ENCODE measurements at places on chromosomes 2 and 18.

- no peak for DNase-seq
These were observed 207.5 kb downstream of the INSIG2 start for GRCh38 chr2:118295592-118296390.

DNA sequence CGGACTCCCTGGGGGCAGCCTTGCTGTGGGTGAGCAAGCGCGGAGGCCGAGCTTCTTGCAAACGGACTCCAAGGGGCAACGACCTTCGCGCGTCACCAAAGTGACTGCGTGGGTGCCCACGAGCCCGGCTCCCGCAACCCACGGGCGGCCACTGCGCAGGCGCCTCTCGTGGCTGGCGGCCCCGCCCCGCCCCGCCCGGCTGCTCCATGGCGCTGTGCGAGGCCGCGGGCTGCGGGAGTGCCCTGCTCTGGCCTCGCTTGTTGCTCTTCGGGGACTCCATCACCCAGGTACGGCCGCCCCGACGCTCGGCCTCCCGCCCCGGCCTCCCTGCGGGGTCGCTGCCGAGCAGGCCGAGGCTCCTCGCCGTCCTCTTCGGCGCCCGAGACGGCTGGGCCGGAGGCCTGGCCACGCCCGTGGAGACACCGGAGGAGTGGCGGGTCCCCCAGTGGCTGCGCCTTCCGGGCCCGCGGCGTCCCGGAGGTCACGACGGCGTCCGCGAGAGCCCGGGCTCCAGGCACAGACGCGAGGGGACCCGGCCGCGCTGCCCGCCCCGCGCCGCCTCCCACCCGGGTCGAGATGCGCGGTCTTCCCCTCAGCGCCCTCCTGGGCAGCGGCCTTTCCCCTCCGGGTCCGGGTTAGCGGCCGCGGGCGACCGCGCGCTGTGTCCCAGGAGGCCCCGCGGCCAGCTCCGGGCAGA, at the start of gene IAH1:
TSS of gene IAH1 (plus strand) at position 191 of the 697 bp plus-strand sequence. CDS start at position 207, 16 bp downstream.
- peak; percentile 59 for DNase-seq

- DNase-seq = no peak
These were observed 333.7 kb upstream of the MEIS1 start for GRCh38 chr2:66101206-66101605.

GRCh38 chr2:62110415-62111025, 85.4 kb upstream of the B3GNT2 start:
- DNase-seq = no peak

- DNase-seq = no peak
These were observed 4.8 kb downstream of the ANKAR start for GRCh38 chr2:189679226-189679625.
